ENCODE measurements at places on chromosomes 6 and 20. TPM values are rescaled to one million over a fixed set of nuclear protein-coding genes. Genes with fewer than 3 reads are reported as not detected.
A peak's percentile ranks its signal among the peaks of the same experiment; 100 is the strongest.

GPR63 gene
- 3.7 TPM for polyA plus RNA-seq

BPIFB4 gene
- polyA plus RNA-seq, result 0.09 TPM

NELFCD gene
- 57.3 TPM for polyA plus RNA-seq

DPPA5 gene
- polyA plus RNA-seq, result not detected

DDO gene
- not detected for polyA plus RNA-seq

XKR7 gene
- 0.07 TPM for polyA plus RNA-seq

SSTR4 gene
- not detected for polyA plus RNA-seq

EMILIN3 gene
- 36.4 TPM for polyA plus RNA-seq

B4GALT5 gene
- polyA plus RNA-seq, result 38.7 TPM

GDAP1L1 gene
- 0.16 TPM for polyA plus RNA-seq

GRCh38 chr6:117482240-117483003 is at the start of gene DCBLD1:
TSS of gene DCBLD1 (plus strand) at chr6:117482674. CDS start at chr6:117482782, 108 bp downstream.
- DNase-seq, result peak; percentile 83

DNA sequence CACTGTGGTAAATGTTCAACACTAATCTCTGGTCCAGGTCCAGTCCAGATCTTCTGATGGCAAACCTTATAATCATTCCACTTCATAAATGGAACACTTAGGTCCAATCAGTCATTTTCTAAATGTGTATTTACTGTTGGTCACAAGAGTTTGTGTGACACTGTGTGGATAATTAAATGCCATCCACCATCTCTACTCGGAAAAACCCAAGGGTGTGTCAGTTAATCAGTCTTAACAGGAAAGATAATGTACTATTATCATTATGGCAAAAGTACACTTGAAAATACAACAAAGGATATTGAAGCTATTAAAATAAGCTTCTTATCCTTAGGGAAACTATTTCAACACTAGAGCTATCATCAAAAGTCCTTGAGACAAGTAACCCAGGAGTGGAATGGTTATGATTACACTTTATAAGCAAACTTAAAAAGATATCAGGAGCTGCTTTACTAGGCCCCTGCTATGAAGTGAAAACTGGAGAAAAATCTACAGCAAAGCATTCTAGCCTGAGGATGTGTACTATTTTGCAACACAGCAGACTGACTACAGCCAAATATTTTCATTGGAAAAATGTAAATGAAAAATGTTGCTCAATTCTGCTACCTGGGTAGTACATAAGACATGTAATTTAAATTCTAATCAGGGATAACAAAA is 227.9 kb downstream of the LAMA2 start:
- no peak for DNase-seq

DNA sequence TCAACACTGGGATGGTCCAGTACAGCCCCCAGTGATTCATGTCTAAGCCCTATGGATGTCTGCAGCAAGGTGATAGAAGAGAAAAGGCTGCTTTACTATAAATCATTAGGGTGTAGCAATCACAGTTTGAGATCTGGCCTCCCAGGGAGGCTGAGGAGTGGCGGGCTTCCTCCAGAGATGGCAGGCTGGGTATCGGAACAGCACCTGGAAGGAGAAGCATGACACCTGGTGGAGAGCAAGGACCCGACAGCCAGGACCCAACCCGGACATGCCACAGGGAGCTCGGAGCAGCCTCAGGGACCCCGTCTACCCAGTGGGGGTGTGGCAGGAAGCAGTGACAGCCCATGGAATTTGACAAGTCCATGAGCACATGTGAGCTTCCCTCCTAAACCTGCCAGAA is 114.8 kb upstream of the CD93 start:
- no peak for DNase-seq

GRCh38 chr6:10481101-10481500 is 40.0 kb upstream of the GCNT2 start:
- DNase-seq, result no peak

- DNase-seq, result no peak
These were observed 148.5 kb upstream of the PDE7B start for GRCh38 chr6:135703007-135703406.

GRCh38 chr20:32251470-32251869 is 26.0 kb upstream of the KIF3B start:
- DNase-seq, result no peak

DNA sequence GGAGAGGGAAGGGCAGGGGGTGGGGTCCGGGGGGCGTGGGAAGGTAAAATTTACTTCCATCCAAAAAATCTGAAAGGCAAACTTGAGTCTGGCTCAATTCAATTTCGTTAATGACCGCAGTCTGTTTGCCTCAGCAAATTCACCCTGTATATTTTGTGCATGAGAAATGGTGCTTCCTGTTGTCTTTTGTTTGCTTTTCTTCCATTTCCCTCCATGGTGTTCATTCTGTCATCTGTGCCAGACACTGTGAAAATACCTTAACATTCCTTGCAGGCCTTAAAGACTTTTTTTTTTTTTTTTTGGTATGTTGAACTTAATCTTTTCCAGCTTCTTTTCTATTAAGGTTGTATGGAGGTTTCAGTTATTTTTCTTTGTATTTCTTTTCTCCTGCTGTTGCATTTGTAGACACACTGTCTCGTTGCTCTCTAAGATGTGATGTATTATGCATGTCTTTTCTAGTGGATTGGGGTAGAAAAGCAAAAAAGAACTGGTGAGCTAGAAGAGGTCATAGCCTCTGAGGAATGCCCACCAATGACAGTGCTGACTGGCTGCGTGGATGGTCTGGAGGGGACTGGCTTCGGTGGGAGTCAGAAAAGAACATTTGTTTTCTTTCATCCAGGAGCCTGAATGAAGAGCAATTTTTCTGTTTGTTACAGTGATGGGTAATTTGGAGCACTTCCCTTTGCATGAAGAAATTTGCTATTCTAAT is 585.0 kb upstream of the MAP3K7 start:
- no peak for DNase-seq

DNA sequence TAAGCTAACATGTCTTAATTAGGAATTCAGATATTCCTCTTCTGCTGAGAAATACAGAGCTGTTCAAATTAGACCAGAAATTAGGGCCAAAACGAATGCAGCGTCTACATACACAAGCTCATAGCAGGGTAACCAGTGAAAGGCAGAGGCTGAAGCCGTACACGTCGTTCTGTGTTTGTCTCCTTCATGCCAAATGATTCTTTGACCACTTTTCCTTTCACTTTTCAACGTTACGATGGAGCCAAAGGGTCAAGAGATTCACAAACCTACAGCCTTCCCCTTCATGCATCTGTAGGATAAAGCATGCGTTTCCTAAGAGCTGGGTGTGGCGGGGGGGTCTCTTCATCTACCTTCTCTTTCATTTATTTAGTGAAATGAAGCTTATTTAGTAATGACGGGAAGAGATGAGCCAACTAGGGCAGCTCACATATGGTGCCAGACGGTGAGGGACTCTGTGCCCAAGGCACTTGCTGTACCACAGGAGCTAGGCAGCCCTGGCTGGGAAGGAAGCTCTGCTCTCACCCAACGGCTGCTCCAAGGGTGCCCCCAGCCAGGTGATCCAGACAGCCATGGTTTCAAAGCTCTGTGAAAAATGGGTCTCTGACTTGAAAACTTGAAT is 178.0 kb downstream of the ATXN1 start:
- peak; percentile 15 for DNase-seq

- DNase-seq, result no peak
These were observed 15.1 kb upstream of the CCDC170 start for GRCh38 chr6:151478670-151479069.

DNA sequence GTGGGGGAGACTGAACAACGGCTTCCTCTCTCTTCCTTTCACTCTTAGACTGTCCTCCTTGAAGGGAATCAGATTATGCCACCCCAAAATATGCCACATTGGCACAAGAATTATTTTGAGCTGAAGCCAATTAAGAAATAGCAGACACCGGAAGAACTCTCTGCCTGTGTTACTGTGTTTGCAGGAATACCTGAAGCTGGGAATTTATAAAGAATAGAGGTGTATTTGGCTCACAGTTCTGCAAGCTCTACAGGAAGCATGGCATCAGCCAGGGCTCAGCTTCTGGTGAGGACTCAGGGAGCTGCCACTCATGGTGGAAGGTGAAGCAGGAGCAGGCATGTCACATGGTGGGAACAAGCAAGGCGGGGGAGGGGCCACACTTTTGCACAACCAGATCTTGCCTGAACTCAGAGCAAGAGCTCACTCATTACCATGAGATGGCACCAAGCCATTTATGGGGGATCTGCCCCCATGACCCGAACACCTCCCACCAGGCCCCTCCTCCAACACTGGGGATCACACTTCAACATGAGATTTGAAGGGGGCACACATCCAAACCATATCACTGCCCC is 46.0 kb downstream of the PCNA start:
- DNase-seq, result no peak

DNA sequence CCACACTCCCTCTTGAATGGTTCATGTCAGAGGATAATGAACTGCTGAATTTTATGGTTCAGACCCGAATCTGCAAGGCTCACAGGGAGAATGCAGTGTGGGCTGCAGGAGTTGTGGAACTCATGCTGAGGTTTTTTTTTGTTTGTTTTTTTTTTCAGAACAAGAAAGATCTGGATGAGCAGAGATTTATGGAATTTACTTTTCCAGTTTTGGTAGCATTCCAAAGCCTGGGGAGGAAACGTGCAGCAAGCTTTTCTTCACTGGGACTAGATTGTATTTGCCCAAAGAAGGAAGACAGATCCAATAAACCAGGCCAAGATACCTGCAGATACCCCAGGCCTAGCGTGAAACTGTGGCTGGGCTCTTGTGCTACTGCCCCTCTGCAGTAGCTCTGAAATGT is 223.9 kb upstream of the TAB2 start:
- DNase-seq, result peak; percentile 48

GRCh38 chr6:127190552-127190951 is 72.1 kb downstream of the RSPO3 start:
- DNase-seq, result peak; percentile 66

DNA sequence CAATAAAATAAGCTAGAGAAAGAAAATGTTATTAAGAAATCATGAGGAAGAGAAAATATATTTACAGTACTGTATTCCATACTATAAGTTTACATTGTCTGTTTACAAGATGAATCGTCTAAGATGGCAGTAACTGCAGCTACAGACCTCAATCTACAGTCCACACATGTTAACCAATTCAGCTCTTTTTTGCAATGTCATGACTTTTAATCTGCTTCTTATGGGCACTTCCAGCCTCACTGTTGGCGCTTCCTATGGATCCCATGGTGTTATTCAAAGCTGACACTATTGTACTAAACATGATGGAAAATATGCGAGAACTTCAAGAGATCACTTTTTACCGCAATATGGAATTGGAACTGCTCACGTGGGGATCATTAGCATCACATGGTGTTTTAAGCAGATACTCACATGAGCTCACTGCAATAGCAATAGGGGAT is 451.5 kb upstream of the CITED2 start:
- DNase-seq, result no peak

GRCh38 chr20:62454904-62455636 is 20.7 kb downstream of the GATA5 start:
- peak; percentile 69 for DNase-seq

DNA sequence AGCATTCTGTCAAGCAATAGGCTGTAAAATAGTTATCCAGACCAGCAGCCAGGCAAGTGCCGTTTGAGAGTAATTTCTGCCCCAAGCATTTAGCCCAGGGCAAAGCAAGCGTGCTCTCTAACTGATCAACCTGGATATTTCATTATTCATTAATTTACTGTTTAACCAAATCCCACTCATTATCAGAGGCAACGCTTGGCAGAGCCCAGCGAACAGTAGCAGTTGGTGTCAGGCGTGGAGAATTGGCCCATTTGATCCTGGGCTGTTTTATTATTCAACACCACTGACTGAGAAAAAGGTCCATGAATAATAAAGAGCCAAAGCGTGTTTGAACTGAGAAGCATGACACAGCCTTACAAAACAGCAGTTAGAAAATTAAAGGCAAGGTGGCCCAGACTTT is 35.3 kb downstream of the TFAP2B start:
- no peak for DNase-seq

GRCh38 chr20:1809131-1809572 is 86.1 kb upstream of the SIRPA start:
- no peak for DNase-seq

- no peak for DNase-seq
These were observed 22.9 kb upstream of the SPO11 start for GRCh38 chr20:57306747-57307146.

- peak; percentile 78 for DNase-seq
These were observed 157.8 kb downstream of the SCML4 start for GRCh38 chr6:107666084-107666980.

DNA sequence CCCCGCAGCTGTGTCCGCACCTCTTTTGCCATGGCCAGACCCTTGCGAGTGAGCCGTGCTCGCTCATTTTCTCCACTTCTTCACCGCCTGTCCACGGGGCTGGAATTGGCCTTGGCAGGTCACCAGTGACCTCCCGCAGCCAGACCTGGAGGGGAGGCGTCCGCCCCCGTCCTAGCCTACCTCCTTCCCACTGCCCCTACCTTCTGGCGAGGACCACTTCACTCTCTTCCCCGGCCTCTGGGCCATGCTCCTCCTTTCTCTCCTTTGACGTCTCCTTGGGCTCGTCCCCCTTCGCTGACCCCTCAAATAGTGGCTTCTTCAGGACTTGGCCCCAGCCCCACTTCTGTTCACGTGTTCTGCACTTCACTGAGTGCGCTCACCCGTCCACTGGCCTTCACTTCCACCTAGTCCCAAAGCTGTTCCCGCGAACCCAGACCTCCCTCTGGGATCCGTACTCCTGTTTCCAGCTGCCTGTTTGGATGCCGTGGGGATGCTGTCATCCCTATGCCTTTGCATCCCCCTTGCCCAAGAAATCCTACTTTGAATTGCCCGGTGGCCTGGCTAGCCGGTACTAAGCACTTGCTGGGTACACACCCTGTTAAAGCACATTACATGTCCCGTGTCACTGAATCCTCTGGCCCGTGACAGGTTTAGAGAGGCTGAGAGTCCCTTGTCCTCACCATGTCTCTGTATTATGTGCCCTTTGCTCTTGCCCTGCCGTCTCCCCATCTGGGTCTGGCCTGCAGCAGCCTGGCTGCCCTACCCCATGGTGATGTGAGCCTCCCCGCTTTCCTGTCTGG is 33.0 kb downstream of the SPATA2 start:
- no peak for DNase-seq

DNA sequence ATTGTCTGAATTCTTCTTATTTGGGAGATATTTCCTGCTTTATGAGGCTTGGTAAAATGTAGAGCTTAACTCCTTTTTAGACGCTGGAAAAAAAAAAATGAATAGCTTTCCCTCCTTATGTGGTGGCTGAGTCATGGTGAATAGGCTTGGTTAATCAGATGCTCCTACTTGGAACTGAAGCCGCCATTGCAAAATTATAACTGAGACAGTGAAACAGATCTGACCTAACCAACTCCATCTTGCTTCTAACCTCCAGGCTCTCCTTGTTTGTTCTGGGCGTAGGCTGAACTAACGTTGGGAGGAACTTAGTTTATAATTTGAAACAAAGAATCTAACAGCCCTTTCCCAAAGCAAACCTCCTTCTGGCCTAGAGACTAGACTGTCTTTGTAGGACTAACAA is 43.2 kb upstream of the PLCB4 start:
- DNase-seq, result no peak

DNA sequence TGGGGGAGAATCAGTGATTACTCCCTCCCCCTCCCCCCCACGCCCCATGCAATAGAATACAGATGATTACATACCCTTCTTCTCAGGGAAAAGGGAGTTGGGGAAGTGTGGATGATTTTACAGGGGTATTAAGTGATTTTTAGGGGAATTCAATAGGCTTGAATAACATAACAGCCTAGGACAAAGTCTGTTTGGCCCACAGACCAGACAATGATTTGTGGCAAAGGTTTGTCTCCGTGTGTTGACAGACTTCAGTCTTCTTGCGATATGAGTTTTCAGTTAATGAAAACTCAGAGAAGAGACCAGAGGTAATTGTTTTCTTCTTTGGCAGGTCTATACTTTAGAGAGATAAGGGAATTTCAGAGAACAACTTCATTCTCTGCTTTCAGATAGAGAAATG is 95.3 kb downstream of the OR2B2 start:
- no peak for DNase-seq
